ENCODE measurements at places on chromosomes 5 and 9.

- no peak for DNase-seq
Measured at GRCh38 chr5:129135633-129136032, 41.1 kb downstream of the ISOC1 start.

GRCh38 chr9:124108216-124108615 lies 96.6 kb downstream of the LHX2 start:
- DNase-seq: no peak

GRCh38 chr5:74225587-74225986 lies 414.9 kb downstream of the ENC1 start:
- no peak for DNase-seq

DNA sequence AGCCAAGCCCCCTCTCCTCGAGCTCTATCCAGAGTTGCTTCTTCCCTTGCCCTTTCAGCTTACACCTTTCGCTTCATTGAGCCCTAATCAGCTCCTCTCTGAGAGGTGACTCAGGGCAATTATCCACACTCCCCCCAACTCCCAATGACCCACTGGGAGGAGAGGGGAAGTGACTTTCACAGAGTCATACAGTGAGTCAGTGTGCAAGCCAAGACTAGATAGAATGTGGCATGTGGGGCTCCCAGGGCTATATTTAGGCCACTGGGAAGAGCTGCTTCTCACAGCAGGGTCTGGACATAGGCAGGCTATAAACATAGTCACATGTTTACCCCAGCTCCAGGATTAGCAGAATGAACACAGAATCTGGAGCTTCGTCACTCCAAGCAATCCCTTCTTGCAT lies 57.4 kb downstream of the NRG2 start:
- no peak for DNase-seq

- no peak for DNase-seq
Measured at GRCh38 chr5:312845-313244, 8.7 kb upstream of the AHRR start.

Data from activated CD4-positive, CD25-positive, alpha-beta regulatory T cell treated with anti-CD3 and anti-CD28 coated beads, Interleukin-2, amount 50 U/mL, for 72 hours (primary cell).